ENCODE measurements at places on chromosomes 3 and 15.
A peak's percentile ranks its signal among the peaks of the same experiment; 100 is the strongest.

DNA sequence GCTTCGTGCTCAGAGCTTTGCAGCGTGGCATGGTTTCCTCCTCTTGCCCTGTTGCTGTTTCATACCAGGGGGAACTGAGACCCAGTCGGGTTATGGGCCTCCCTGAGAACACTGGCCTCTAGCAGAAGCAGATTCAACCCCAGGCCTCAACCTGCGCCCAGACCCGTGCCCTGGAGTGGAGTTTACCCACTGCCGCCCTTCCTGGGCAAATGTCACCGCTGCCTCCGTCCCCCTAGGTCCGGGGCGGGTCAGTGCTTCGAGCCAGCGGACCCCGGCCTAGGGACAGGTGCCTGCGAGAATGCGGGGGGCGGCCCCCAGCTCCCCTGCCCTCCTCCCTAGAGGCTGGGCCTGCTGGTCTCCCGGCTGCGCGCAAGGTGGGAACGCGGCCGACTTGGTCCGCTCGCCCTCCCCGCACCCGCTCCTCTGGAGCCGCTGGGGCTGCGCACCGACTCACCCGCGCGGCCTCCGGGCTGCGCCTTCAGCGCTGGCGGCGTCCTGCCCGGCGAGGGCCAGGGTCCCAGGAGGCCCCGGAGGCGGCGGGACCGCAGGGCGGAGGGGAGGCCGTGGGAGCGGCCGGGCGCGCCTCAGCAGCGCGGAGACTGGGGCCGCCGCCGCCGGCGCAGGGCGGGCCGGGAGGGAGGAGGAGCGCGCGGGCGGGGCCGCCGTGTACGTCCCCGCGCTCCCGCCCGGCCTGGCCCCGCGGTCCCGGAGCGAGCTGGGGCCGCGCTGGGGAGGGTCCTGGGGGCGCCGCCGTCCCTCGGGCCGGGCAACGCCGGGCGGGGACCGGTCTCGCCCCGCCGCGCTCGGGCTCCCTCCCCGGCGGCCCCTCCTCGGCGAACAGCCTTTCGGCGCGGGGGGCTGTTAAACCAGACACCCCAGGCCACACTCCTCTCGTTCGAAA lies at the start of gene PIGZ:
PIGZ (minus strand) TSS at position 601 of the 901 bp plus-strand sequence. CDS start 16,802 bp downstream, outside the sequence.
- DNase-seq, result no peak

DNA sequence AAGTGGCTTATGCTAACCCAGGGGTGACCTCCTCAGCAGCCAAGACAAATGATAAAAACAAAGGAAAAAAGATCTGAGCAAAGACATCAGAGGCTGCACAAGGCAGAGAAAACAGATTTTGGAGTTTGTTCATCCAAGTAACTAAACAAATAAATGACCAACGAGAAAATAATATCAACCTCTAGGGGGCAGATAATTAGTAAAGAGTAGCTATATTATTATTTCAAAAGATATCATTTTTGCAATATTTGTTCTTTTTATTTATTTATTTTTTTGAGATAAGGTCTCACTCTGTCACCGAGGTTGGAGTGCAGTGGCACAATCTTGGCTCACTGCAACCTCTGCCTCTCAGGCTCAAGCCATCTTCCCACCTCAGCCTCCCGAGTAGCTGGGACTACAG lies 101.8 kb downstream of the PCCB start:
- no peak for DNase-seq

- no peak for DNase-seq
Observed at GRCh38 chr15:29064290-29064689, 178.5 kb downstream of the APBA2 start.

GRCh38 chr3:170598091-170598502 lies 12.2 kb upstream of the SLC7A14 start:
- no peak for DNase-seq

DNA sequence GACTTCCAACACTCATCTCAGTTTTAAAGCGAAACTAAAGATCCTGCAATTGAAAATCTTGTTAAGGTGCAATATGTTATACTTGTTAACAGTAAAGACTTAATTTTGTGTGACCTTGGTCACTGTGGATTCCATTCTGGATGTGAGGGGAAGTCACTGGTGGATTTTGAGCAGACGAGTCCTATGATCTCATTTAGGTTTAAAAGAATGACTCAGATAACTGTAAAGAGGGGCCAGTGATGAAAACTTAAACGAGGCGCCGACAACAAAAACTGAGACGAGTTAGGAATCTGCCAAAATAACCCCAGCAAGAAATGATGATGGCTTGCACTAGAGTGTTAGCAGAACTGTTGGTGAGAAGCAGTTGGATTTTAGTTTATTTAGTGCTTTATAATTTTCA lies 56.5 kb downstream of the LRRC28 start:
- no peak for DNase-seq

DNA sequence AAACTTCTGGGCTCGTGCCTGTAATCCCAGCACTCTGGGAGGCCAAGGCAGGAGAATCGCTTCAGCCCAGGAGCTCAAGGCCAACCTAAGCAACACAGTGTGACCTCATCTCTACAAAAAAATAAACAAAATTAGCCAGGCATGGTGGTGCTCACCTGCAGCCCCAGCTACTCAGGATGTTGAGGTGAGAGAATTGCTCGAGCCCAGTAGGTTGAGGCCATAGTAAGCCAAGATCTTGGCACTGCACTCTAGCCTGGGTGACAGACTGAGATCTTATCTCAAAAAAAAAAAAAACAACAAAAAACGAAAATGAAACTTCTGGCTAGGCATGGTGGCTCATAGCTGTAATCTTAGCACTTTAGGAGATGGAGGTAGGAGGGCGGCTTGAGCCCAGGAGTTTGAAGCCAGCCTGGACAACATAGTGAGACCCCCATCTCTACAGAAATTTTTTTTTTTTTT lies 53.7 kb downstream of the PIK3CB start:
- no peak for DNase-seq

- no peak for DNase-seq
Observed at GRCh38 chr3:15923640-15924405, 126.0 kb upstream of the ANKRD28 start.

- DNase-seq, result peak; percentile 90
Observed at GRCh38 chr3:129593595-129594339, 12.7 kb downstream of the PLXND1 start.

- no peak for DNase-seq
Observed at GRCh38 chr3:185915642-185916041, 22.2 kb downstream of the TRA2B start.

DNA sequence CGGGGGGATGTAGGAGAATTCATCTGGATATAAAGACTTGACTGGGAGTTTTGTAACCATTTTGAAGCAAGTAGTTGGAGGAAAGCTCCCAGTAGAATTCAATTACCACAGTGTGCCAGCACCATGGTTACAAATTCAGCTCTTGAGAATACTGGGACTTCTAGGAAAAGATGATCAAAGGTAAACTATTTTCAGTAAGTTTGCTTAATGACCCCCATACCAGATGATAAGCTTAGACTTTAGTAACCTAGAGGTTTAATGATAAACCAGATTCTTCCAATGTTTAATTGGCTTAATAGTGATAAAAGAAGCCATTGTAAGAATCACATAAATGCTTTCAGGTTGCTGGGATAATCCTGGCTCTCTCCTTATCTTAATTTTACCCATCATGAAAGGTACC lies 22.3 kb downstream of the AP4E1 start:
- no peak for DNase-seq

- no peak for DNase-seq
Observed at GRCh38 chr3:149145974-149146373, 16.5 kb downstream of the HPS3 start.

GRCh38 chr15:86915811-86916331 lies 836.2 kb downstream of the AGBL1 start:
- DNase-seq, result peak; percentile 17

- no peak for DNase-seq
Observed at GRCh38 chr3:36923523-36923943, 21.3 kb downstream of the TRANK1 start.

DNA sequence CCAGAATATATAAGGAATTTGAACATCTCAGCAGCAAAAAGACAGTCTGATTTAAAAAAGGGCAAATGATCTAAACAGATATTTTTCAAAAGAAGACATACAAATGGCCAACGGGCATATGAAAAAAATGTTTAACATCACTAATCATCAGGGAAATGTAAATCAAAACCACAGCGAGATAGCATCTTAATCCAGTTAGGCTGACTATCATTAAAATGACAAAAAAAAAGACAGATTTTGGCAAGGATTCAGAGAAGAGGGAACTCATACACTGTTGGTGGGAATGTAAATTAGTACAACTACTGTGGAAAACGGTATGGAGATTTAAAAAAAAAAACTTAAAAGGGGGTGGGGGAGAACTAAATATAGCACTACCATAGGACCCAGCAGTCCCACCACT lies 47.9 kb downstream of the RNF13 start:
- DNase-seq, result no peak

GRCh38 chr3:37645517-37646380 lies 215.9 kb upstream of the CTDSPL start:
- no peak for DNase-seq

DNA sequence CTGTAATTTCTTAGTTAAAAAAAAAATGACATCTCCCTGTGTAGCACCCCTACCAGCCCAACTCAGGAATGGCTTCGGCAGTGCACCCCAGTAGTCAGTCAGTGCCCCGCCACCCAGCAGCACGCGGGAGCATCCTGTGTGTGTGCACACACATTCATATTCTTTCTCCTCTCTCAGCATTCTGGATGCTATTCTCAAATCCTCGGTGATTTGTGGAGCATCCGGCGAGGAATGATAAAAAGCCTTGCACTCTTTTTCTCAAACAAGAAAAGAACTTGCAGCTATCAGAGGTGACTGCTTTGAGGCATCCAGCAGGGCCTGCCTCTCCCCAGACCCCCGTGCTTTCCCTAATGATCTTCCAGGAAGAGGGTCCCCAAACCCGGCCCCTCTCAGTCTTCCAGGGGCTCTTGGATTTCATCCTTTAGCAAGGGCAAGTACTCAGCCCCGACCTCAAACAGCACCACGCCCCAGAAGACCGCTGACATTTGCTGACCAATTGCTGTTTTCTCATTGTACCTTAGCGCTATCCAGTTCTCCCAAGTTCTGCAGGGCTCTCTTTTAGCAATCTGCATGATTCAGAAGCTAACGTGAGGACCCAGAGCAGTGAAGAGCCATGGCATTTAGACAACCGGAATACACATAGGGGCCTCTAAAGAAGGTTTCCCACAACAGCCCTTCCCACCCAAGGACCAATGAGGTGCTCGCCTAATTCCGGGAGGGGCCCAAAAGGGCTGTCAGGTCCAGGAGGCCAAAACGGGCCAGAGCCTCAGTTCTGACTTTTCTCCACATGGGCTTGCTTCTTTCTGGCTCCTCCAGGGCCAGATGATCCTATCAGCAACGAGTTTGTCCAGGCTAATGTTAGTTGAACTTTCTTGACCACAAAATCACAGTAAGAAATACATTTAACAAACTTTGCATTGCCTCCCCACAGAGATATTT lies 72.2 kb downstream of the FAM174B start:
- no peak for DNase-seq

GRCh38 chr3:59879031-59879581 lies 829.3 kb upstream of the CFAP20DC start:
- no peak for DNase-seq

DNA sequence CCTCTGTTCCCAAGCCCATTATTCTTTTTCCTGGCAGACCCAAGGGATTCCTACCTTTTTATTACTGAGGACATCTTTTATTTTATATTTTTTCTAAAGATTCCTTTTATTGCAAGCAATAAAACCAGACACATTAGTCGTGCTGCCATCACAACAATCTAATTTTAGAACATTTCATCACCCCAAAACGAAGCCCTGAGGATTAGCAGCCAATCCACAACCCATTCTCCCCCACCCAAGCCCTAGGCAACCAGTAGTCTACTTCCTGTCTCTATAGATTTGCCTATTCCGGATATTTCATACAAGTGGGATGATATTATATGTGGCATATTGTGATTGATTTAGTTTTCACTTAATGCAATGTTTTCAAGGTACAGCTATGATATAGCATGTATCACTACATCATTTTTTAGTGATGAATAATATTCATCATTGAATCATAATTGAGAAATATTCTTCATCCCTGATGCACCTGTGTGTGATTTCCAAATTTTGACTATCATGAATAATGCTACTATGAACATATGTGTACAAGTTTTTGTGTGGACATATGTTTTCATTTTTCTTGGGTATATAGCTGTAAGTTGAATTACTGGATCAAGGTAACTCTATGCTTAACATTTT lies 65.7 kb downstream of the IL1RAP start:
- DNase-seq, result no peak

GRCh38 chr3:50972029-50972428 lies 297.3 kb downstream of the DOCK3 start:
- DNase-seq, result no peak

- DNase-seq, result peak; percentile 18
Observed at GRCh38 chr15:57213862-57214261, 162.4 kb upstream of the CGNL1 start.

DNA sequence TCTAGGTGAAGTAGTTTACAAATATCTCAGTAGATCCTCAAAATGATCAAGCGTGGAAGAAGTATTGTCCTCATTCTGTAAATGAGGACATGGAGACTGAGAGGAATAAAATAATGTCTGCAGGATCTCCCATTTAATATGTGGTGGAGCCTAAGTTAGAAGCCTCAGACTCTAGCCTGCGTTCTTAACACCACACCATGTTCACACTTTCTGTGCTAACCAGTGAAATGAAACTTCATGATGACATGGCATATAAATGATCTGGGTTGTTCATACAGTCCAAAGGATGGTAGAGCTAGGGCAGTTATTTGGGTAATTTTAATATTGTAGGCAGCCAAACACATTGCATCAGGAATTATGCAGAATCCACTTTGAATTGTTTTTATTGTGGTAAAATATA lies 25.1 kb upstream of the APH1B start:
- no peak for DNase-seq

DNA sequence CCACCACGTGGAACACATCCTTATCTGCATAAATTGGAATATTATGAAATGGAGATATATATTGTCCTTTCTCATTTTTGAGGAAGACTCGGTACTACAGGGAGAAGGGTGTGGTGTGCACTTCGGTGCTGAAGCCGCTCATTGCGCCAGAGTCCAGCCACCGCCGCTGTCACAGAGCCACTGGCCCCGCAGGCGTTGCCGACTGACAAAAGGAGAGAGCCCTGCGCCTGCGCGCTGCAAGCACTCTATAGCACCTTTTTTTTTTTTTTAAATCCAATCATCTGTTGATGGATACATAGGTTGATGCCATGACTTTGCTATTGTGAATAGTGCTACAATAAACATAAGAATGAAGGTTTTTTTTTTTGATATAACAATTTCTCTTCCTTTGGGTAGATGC lies 130.0 kb upstream of the TBC1D5 start:
- no peak for DNase-seq

GRCh38 chr3:47005212-47006144 lies 26.0 kb downstream of the NBEAL2 start:
- DNase-seq, result no peak

Measured in DMS79 (cell line).